Gastroesophageal sphincter (tissue), 4 donors: ENCODE measurements at places on chromosomes 7 and 10. TPM values are rescaled to one million over a fixed set of nuclear protein-coding genes. Genes with fewer than 3 reads are reported as not detected.

NODAL gene
- total RNA-seq: 0.40 TPM

AOAH gene
- 0.93 TPM for total RNA-seq

CDNF gene
- 6.7 TPM for total RNA-seq

SGMS1 gene
- 65.7 TPM for total RNA-seq

CLCN1 gene
- not detected for total RNA-seq

SEMA3C gene
- 189 TPM for total RNA-seq
